Stimulated activated CD4-positive, alpha-beta T cell treated with anti-CD3 and anti-CD28 coated beads, Interleukin-12 subunit alpha, Interleukin-12 subunit beta, amount 100 ng/mL, for 48 hours (primary cell): ENCODE measurements at places on chromosomes 3 and 15.

GRCh38 chr15:29133321-29133720 lies 136.3 kb downstream of the NSMCE3 start:
- DNase-seq, result no peak

DNA sequence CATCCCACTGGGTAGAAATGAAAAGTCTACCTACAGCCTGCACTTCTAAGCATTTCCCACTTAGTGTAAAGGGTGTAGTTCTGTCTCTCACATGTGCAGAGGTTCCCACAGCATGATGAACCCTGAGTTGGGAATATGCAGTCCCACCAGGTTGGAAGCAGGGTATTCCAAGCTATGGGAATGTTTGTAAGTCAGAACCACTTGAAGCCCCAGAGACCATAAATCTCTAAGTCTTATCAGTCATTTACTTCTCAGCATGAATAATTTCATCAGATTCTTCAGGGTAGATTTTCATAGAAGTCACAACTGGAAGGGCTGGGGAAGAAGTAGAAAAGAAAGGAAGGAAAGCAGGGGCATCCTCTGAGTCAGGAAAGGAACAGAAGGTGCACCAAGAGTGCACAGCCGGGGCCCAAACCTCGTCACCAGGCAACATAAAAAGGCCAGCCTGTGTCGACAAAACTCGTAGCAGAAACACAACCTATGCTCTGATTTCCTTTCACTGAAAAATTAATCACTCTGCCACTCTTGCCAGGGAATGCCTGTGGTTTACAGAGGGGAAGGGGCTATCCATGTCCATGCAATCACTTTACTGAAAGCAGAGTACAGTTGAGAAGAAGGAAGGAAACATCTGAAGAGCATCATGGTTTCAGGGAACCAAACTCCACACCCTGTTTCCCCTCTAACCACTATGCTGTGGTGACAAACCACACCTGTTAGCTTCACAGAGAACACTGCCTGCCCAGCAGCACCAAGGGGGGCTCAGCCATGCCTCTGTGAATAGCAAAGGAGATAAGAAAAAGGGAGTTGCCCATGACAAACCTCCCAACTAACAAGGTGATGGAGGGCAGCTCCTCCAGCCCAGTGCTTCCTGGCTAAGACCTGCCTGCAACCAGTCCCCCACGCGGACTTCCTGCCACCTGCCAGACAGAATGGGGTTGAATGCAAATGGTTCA lies 40.5 kb downstream of the SH3BP5 start:
- DNase-seq, result peak; percentile 34

DNA sequence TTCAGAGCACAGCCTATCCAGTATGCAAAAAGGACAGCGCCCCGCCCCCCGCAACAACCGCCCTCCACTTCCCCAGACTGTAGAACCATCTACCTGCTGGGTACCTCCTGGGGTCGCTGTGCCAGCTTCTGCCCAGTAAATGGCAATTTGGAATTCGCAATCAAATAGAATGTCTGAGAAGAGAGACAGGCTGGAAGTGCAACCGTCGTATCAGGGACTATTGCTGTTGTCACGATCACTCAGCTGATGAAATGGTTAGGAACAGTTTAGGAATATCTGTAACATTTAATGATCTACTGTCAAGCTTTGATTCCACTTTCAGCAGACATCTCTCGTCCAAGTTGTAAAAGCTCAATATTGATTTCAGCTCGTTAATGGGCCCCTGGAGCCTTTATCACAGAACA lies 13.3 kb upstream of the PARL start:
- DNase-seq, result no peak

DNA sequence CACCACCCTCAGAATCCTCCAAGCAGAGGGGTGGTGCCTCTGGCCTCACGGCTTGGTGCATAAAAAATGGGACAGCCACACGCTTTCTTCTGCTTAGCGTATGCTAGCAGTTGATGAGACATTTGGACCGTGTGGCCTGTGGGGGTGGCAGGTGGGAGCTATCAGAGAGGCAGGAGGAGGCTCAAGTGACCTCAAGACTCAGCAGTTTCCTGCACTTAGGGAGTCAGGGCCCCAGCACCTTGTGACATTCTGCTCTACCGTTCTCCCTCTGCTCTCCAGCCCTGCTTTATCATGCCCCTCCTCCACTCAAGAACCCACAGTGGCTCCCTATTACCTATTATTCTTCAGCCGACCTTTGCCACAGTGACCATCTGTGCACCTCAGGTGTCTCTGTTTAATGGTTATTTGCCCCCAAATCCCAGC lies 41.0 kb upstream of the CGNL1 start:
- DNase-seq, result no peak

GRCh38 chr3:97815149-97815917 lies 6.5 kb upstream of the CRYBG3 start:
- DNase-seq, result peak; percentile 14

DNA sequence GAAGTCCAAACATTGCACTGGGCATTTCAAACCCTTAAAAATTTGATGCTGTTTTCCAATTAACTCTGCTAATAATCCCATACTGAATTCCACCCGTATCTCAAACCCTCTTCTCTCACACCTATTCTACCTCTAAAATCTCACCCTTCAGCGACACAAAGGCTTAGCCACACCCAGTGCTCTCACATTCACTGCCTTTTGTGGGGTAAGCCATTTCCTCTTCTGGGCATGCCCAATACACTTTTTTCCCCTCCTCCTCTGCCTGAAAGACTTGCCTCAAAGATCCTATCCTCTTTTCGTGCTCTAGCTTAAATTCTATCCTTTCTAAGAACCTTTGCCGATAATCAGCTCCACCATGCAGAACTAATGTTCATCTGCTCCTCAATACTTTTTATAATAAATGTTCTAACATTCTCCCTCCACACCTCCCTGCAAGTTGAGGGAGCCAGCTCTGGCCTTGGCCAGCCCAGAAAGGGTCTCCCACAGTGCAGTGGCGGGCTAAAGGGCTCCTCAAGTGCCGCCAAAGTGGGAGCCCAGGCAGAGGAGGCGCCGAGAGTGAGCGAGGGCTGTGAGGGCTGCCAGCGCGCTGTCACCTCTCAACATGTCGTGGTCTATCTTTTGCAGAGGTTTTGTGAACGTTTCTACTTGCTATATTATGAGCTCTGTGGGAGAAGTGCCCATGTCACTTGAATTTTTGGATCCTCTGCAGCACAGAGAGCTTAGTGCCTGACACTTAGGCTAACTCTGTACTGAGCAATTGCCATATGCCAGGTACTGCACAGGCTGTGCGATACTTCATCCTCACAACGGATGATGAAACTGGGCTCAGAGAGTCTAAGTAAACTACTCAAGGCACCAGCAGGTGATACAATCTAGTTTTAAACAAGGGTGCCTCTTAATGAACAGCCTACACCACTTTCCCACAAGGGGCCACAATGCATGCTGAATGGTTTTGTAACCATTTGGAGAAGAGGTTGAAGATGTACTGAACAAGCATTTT lies 53.6 kb upstream of the BCL6 start:
- no peak for DNase-seq

DNA sequence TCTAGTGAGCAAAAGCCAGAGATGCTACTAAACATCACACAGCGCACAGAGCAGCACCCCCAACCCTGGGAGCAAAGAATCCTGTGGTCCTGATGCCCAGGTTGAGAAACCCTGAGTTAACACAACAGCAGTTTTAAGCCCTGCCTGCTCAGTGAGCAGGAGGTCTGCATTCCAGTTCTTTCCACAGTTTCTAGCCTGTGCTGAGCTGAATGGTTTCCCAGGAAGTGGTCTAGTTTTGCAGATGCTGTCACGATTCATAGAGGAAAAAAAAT lies 171.1 kb upstream of the PROK2 start:
- no peak for DNase-seq

GRCh38 chr3:30282154-30282696 lies 324.2 kb upstream of the TGFBR2 start:
- no peak for DNase-seq

DNA sequence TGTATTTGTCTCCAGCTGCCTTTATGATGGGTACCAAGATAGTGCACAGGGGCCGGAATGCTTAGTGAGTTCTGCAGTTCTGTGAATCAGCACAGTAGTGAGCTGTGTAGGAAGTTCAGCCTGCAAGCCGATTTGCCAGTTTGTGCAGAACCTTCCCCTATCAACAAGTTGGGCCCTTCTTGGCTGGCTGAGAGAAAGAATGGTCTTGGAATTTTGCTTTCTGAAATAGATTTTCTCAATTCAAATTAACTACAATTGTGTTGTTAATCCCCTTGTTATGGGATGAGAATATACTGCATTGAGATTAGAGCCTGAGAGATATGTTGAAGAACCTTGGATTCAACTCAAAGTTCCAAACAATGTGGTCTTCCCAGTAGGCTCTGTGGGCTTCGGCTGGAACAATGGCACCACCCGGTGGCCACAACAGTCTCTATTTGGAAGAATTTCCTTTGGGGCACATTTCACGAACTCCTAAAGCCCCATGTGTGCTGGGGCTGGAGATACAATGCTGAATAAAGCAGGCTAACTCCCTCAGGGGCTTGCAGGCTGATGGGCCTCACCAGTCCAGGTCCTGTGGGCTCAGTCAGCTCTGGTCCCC lies 59.1 kb downstream of the TRIM42 start:
- no peak for DNase-seq

DNA sequence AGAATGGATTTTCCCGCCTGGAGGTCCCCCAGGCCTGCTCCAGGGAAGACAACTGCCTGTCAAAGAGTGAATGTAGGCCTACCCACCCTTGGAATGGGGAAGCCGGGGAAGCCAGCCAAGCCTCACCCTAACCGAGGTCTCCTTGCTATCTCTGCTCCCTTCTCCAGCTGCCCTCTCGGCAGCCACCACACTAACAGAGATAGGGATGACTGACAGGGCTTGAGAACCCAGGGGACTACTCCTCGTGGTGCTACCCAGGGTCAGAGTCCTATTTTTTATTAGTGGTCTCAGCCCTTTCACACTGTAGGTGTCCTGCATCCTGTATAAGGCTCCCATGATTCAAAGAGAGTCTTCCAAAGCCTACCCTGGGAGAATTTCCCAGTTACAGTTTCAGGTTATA lies 160.6 kb upstream of the CHRM5 start:
- DNase-seq, result no peak

DNA sequence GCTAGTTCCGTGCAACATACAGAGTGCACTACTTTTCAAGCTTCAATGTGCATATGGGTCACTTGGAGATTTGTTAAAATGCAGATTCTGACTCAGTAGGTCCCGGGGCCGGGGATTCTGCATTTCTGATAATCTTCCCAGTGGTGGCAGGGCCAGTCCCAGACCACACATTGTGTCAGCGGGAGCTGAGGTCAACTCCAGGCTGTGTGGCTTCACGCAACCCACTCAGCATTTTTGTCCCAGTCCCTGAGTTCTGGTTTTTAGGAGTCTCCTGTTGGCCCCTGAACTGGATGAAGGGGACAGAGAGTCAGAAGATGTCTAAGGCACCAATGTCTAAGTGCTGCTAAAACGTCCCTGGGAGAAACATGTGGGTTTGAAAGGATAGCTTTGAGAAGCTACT lies 26.1 kb upstream of the CCDC174 start:
- DNase-seq, result no peak

DNA sequence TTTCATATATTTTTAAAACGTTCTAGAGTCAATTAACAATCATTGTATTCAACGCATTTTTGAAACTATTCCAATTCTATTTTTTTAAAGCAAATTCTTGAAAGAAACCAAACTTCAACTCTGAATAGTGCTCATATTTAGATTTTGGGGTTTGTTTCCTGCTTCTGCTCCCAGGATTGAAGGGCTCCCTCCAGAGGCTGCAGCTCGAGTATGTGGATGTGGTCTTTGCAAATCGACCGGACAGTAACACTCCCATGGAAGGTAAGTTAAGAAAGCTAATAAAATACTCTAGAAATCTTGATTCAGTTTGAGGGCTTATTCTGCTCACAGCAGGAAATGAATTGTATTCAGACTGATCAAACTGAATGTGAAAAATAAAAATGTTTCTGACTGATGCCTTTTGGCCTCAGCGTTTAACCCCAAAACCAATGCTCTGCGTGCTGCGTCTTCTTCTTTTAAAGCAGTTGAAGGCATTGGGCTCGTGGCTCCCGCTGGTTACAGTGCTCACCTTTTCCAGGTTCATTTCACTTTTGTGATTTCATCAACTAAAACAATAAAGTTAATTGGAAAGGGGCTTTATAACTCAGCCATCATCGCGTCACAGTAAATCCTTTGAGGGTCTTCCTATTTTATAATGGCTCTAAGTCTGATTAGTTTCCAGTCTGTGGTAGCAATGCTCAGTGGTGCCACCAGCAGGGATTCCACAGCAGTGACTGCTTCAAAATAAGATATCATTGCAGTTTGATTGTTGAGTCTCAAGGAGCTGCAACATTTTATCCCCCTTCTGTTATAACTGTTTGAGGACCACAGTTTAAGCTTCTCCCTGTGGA lies 80.1 kb downstream of the SSR3 start:
- DNase-seq, result no peak

- no peak for DNase-seq
These were observed 121.4 kb downstream of the VGLL4 start for GRCh38 chr3:11522398-11522715.

- no peak for DNase-seq
These were observed at the start of gene CPEB1 for GRCh38 chr15:82647045-82647834. CPEB1 (minus strand) TSS chr15:82647363; CDS start chr15:82628459, 18,904 bp downstream.

GRCh38 chr3:37793889-37794591 lies 67.6 kb upstream of the CTDSPL start:
- no peak for DNase-seq

- DNase-seq, result peak; percentile 45
These were observed 11.3 kb upstream of the IQGAP1 start for GRCh38 chr15:90376789-90377188.

- DNase-seq, result no peak
These were observed 56.0 kb upstream of the DYNC1LI1 start for GRCh38 chr3:32626631-32627030.

DNA sequence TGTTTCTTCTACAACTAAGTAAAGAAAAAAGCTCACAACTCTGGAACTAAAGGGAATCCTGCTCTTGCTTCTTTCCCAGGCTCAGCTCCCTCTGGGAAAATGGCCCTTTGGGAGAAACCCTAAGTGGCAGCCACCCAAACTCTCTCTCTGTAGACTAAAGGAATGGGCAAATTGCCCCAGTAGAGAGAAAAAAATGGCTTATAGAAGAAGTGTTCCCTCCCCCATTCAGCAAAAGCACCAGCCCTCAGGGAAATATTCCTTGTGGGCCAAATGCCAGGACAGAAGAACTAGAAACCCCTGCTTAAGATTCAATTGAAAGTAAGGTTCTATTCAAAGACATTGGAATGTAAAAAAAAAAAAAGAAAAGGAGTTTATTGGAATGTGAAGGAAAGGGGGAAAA lies 603.7 kb upstream of the ALCAM start:
- no peak for DNase-seq

DNA sequence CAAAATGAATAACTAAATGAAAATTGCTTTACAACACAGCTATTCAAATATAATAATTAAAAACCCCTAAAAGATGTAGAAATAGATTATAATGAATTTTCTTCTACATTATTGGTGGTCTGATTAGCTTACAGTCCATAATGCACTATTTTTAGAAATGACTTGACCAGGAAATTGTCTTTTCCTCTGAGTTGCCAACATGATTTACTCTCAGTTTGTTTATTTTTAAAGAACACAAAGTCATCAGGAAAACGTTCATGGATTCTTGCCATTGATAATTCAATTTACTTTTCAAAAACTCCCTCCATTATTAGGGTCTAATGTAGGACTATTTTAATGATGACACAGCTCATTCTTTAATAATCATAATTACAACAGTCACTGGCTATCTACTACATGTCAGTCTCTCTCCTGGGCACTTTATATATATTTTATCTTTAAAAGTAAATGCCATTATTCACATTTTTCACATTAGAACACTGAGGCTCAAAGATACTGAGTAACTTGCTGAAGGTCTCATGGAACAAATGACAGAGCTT lies 1.1 kb downstream of the TM4SF18 start:
- no peak for DNase-seq

GRCh38 chr15:70589221-70589620 lies 174.1 kb downstream of the UACA start:
- no peak for DNase-seq
